ENCODE measurements at places on chromosomes 13 and 19. TPM values are rescaled to one million over a fixed set of nuclear protein-coding genes. Genes with fewer than 3 reads are reported as not detected.

GRCh38 chr13:107234319-107235073 is 666.6 kb upstream of the ARGLU1 start:
- no peak for DNase-seq

DNA sequence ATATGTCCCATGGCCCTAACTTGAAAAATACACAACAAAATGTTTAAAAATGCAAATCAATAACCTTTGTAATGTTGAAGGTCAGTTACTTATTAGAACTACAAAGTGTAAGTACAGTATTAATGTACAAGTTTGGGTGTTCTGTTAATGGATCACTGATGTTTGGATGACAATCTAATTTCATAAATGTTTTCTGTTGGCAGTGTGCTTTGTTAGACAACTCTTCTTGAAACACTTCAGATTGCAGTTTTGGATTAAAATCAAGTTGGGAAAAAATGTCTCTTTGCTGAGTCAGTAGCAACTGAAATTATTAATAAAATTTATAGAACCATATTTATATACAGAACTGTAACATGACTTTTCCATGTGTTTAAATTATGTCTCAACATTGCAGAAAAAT is 1063.5 kb upstream of the PCDH9 start:
- no peak for DNase-seq

DNA sequence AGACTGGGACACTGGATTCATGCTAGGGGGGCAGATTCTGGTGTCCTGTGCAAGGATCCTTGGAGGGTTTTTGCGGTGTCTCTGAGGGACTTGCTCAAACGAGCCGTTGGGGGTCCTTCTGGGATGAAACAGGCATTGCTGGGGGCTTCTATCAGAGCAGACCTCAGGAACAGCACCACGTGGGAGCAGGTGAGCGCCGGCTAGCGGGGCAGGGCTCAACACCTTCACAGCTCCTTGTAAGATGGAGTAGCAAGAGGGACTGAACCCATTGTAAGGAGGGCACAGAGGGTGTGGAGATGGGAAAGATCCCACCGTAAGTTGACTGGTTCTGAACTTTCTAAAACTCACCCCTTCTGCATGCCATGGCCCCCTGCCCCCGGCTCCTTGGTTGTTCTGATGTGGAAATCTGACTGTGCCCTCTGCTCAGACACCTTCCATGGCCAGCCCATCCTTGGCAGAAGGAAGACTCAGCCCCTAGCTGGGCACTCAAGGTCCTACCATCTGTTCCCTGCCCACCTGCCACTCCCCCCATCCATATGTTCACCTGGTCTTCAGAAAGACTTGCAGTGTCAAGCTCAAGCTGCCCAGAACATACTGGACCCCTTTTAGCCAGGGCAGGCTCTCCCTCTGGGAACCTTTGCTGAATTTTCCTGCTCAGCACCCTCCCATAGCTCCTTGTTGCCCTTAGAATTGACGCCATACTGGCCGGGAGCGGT is 1.2 kb downstream of the SLC27A1 start:
- no peak for DNase-seq

GRCh38 chr19:4088975-4089374 is 22.3 kb upstream of the ZBTB7A start:
- DNase-seq = no peak

DNA sequence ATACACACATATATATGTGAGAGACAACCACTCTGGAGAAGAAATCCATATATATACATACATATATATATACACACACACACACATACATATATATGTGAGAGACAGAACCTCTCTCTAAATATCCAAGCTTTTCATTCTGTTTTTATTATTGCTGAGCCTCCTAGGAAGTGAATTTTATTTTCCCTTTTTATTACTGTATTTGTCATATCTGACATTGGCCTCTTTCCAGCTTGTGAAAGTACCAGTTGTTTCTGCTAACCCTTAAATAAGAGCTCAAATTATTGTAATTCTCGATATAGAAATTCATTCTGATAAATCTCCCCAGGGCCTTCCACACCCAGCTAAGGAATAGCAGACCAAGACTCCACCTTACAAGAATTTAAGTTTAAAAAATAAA is 81.0 kb downstream of the NUFIP1 start:
- no peak for DNase-seq

GRCh38 chr19:47821460-47822020 is at the start of gene CRX:
CRX (plus strand) TSS chr19:47821937; CDS start chr19:47834444, 12,507 bp downstream.
- no peak for DNase-seq

GRCh38 chr13:91142572-91142971 is 204.9 kb upstream of the MIR17HG start:
- no peak for DNase-seq

DNA sequence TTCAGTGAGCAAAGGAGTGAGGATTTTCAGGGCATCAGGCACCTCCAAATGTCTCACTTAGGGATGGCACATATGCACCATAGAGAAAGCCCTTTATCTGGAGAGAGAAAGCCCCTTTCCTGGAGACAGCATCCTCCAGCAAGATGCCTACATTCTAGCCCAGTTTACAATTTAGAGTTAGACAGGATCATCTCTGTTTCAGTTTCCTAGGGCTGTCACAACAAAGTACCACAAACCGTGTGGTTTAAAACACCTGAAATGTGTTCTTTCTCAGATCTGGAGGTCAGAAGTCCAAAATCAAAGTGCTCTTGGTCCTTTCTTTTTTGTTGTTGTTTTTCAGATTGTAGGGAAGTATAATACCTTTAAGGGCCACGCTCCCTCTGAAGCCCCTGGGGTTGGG is 61.8 kb downstream of the MBNL2 start:
- DNase-seq = no peak

GRCh38 chr19:46882034-46882433 is 21.2 kb downstream of the ARHGAP35 start:
- DNase-seq = no peak

DNA sequence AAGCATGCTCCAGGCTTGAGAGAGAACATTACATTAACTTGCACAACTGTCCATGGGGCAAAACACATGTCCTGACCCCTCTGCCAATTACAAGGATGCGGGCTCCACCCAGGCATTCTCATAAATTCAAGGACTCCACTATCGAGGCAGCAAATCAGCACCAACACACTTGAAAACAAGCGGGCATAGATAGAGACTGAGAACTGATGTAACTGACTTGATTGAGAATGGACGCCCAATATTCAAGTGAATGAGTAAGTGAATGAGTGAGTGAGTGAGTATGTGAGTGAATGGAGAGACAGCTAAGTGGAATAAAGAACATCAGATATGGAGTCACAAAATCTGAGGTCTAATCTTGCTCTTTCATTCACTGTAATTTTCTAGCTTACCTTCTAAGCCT is 75.0 kb upstream of the VSTM2B start:
- DNase-seq = no peak

- no peak for DNase-seq
These were observed 22.3 kb upstream of the TNFSF11 start for GRCh38 chr13:42551611-42552010.

DNA sequence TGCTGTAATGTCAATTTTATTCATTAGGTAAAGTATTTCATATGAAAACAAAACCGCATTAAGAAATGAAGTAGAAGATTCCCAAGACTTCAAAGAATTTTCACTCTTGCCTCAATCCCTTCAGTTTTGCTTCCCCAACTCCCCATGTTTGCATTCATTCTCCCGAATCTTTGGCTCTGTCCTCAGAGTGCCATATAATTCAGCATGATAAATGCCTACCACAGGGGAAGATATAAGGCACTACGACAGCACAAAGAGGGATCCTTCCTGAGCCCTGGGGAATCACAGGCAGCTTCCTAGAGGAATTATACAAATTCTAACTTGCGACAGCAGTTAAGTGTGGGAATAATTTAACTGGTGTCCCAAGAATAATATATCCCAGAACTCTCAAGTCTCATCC is 68.5 kb downstream of the TSC22D1 start:
- DNase-seq = no peak

DNA sequence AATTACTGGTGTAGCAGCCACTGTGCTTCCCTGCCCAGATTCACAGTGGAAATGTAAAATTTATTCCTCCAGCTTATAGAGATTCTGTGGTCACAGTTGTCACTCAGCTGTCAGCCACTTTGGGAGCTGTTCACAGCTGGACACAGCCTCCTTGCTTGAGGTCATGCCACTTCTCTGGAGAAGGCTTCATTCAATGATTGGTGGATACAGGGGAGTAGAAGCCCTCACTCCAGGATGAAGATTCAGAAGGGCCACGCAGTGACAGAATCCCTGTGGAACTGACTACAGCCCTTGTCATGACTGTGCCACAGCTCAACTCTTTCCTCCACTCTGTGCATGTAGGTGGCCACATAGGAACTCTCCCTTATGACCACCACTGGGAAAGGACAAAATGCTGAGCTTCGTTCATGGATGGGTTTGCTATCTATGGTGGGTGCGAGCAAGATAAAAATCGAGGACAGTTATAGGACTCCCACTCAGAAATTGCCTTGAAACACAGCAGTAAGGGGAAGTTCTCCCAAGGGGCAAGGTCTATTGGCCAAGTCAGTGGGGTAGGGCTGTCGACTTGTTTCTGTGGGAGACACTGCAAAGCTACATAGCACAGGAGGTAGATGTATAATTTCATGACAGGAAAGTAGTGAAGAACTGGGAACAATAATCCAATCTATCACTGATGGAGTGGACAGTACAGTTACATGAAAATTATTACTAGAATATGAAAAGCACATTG is 98.7 kb downstream of the CCNA1 start:
- DNase-seq = no peak

- no peak for DNase-seq
These were observed 10.0 kb downstream of the KCNC3 start for GRCh38 chr19:50319156-50319555.

DNA sequence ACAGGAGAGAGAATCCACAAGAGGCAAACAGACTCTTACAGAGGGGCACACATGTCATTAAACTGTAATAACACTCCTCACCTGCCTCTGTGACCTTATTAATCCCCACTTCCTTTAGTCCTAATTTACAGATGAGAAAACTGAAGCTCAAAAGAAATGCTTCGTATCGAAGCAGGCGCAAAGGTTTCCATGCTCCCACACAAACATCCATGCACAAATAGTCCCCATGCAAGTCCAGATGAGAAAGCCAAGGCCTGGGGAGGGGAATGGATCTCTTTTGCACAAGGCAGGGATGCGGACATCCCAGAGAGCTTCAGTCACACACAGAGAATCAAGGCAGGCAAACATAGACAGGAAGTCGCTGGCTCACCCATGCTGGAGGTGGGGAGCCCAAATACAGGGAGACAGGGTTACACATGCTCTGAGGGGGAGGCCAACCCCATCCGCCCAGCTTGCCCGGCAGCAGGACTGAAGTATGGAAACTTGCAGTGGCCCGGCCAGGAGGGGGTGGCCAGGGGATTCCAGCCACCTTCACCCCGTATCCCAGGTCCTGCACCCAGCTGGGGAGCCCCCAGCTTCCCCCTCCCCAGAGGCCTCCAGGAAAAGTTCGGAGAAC is 468 bp downstream of the S1PR5 start:
- no peak for DNase-seq

The GPC6 gene
- total RNA-seq = 6.4 TPM

The ZNF468 gene
- total RNA-seq = 7.6 TPM

The ZNF829 gene
- total RNA-seq = 3.4 TPM

The CDC42EP5 gene
- total RNA-seq = 22.5 TPM

Data from right cardiac atrium (tissue), 5 donors.